T-helper 17 cell (primary cell): ENCODE measurements at places on chromosomes 5 and 9. TPM values are rescaled to one million over a fixed set of nuclear protein-coding genes. Genes with fewer than 3 reads are reported as not detected.

GRCh38 chr5:2270467-2270866 is 387.7 kb upstream of the IRX4 start:
- H3K27ac ChIP-seq, result no peak overlapping the region
- peaks cover 36% of the 10 kb centered on the region for H3K27me3 ChIP-seq
- H3K4me3 ChIP-seq, result no peak overlapping the region
- no peak for DNase-seq
- no peaks in the 10 kb centered on the region for H3K36me3 ChIP-seq

DNA sequence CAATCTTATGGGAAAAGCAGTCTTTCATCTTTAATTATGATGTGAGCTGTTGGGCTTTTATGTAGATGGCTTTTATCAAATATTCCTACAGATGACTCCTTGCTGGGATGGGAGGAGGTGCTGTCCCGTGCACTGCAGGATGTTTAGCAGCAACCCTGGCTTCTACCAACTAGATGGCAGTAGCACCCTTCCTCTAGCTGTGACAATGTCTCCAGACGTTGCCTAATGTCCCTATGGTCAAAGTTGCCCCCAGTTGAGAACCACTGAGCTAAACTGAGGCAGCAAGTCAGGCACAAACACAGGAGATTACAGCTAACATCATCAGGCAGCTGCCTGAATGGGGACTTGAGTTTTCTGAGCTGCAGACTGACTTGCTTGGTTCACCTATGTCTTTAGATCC is 401.9 kb upstream of the PDE4D start:
- DNase-seq, result no peak
- no peaks in the 10 kb centered on the region for H3K36me3 ChIP-seq
- no peak overlapping the region for H3K4me3 ChIP-seq
- H3K27me3 ChIP-seq, result no peaks in the 10 kb centered on the region
- H3K27ac ChIP-seq, result no peak overlapping the region
- H3K4me1 ChIP-seq, result no peaks in the 10 kb centered on the region

GRCh38 chr5:139862313-139862712 is 66.7 kb downstream of the PSD2 start:
- DNase-seq, result no peak
- H3K27ac ChIP-seq, result no peak overlapping the region
- H3K36me3 ChIP-seq, result peaks cover 3% of the 10 kb centered on the region
- H3K27me3 ChIP-seq, result peaks cover 28% of the 10 kb centered on the region
- H3K4me3 ChIP-seq, result no peak overlapping the region

DNA sequence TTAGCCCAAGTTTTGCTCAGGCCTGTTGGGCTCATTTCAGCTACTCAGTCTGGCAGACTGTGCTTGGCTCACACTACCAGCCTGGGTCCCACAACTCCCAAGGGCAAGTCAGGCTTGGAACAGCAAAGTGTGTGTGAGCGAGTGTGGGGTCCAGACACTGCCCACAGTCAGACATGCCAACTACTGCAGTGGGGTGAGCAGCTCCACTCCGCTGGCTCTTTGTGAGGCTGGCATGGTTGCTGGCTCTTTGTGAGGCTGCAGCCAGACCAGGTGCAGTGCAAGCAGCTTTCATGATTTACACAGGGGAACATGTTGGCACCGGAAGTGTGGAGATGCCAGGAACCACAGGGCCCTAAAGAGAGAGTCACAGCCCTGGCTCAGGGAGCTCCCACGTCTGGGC is 606.7 kb upstream of the FAM174A start:
- H3K36me3 ChIP-seq, result no peaks in the 10 kb centered on the region
- H3K27me3 ChIP-seq, result no peaks in the 10 kb centered on the region
- H3K27ac ChIP-seq, result no peak overlapping the region
- no peaks in the 10 kb centered on the region for H3K4me1 ChIP-seq

Gene GMCL2
- total RNA-seq, result not detected
